ENCODE measurements at places on chromosomes 7 and 10. TPM values are rescaled to one million over a fixed set of nuclear protein-coding genes. Genes with fewer than 3 reads are reported as not detected.

GRCh38 chr7:44964384-44964830, 14.4 kb downstream of the MYO1G start:
- no peak for DNase-seq

- no peak for DNase-seq
Observed at GRCh38 chr7:133359449-133359848, 106.6 kb downstream of the EXOC4 start.

DNA sequence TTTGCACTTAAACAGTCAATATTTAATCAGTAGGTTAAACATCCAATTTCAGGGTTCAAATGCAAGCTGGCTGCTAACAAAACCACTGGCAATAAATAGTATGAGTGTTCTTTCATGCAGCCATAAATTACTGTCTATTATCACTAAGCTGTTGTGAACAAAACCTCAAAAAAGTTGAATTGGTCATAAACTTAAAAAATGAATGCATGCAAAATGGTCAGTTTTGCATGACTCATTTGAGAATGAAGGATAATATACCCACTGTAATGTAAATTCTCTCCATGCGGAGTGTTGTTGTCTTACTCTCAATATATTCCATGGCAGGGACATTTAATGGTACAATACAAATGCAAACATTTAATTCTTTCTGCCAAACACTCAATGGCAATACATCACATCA, 226.4 kb downstream of the MAGI2 start:
- DNase-seq = no peak

DNA sequence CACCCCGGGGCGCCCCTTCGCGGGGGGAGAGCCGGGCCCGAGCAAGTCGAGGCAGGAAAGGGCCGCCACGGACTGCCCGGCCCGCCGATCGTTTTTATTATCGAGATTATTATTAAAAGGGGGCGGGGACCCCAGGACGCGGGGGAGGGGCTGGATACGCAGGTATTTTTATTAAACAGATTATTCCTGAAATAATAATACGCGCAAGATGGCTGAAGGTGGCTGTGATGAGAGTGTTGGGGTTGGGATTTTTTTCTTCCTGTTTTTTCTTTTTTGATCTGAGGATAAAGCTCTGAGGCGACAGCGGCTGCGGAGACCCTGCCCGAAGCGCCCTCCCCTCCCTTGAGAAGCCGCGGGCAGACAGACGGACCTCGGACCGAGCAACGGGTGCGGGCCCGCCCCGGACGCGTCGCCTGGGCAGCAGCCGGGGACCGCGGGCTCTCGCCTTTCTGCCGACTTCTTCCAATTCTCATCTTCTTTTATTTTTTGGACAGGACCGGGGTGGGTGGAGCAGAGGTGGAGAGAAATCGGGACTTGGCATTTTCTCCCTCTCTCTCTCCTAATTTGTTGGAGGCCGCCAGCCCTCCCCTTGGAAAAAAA, 1.4 kb upstream of the TRIM8 start:
- DNase-seq = peak; percentile 61

GRCh38 chr10:326350-326749, 191.1 kb downstream of the ZMYND11 start:
- no peak for DNase-seq

GRCh38 chr7:155692317-155692716, 47.9 kb downstream of the RBM33 start:
- DNase-seq = no peak

GRCh38 chr7:120760050-120760449, 97.9 kb downstream of the TSPAN12 start:
- no peak for DNase-seq

DNA sequence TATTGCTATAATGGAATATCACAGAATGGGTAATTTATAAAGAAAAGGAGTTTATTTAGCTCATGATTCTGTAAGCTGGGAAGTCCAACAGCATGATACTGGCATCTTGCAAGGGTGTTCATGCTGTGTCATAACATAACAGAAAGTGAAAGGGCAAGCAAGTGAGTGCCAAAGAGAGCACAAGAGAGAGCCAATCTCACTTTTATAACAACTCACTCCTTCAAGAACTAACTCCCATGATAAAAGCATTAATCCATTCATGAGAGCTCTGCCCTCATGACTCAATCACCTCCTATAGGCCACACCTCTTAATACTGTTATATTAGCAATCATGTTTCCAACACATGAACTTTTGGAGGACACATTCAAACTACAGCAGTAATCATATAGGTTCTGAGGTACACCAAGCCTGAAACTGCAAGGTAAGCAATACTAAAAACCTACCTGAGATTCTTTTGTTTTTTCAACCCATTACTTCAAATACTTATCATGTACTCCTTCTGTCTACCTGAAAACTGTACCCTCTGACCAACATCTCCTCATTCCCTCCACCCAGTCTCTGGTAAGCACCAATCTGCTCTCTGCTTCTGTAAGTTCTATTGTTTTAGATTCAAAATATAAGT, 219.7 kb downstream of the MTERF1 start:
- DNase-seq = no peak

DNA sequence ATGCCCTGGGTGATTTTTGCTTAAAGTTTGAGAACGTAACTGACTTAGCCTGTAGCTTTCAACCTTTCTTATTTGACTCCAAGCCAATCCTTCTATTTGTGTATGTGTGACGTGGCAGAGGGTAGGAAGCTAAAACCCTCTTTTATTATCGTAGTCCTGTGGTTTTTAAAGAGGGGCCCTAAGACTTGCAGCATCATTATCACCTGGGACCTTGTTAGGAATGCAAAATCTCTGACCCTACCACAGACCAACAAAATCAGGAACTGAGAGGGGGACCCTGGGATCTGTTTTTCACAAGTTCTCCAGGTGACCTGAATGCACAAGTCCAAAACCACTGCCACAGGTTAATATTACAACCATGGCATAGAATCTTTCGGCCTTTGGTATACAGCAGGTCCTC, 80.1 kb downstream of the OSBPL3 start:
- DNase-seq = no peak

- no peak for DNase-seq
Observed at GRCh38 chr7:128172151-128172550, 68.9 kb upstream of the LEP start.

The TNPO3 gene
- 38.9 TPM for total RNA-seq

GRCh38 chr7:150803161-150803860, 2.7 kb downstream of the TMEM176A start:
- no peak for DNase-seq

The HGF gene
- 18.4 TPM for total RNA-seq

The FEZF1 gene
- not detected for total RNA-seq

GRCh38 chr10:96073722-96074121, 30.3 kb downstream of the CCNJ start:
- DNase-seq = no peak

DNA sequence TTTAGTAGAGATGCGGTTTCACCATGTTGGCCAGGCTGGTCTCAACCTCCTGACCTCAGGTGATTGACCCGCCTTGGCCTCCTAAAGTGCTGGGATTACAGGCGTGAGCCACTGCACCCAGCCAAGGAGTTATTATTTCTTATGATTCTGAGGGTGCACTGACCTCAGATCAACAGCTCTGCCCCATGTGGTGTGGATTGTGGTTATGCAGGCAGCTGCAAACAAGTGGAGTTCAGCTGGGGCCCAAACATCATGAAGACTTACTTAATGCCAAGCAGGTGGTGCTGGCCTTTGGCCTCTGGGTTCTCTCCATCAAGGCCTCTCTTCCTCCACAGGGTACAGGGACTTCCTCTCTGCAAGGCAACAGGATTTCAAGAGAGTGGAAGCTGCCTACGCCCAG, 45.1 kb upstream of the OPTN start:
- DNase-seq = no peak

The CRYGN gene
- not detected for total RNA-seq

DNA sequence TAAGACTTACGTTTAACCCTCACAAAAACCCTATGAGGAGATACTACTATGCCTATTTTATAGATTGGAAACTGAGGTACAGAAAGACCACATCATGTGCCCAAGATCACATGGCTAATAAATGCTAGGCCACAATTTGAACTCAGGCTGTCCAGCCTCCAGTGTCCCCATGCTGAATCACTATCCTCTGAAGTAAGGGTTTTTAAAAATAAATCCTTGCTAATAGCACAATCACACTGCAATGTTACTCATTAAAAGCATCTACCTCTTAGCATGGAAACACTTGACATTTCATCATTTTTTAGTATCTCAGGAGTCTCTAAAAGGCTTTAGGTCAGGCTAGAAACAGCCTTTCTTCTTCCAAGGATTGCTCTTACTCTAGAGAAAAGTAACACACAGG, 50.0 kb upstream of the PPP1R3C start:
- no peak for DNase-seq

The ING3 gene
- total RNA-seq = 14.0 TPM

The EN2 gene
- under 0.01 TPM for total RNA-seq

- no peak for DNase-seq
Observed at GRCh38 chr10:60419249-60419648, 29.6 kb upstream of the ANK3 start.

The SPDYE8 gene
- total RNA-seq = not detected

DNA sequence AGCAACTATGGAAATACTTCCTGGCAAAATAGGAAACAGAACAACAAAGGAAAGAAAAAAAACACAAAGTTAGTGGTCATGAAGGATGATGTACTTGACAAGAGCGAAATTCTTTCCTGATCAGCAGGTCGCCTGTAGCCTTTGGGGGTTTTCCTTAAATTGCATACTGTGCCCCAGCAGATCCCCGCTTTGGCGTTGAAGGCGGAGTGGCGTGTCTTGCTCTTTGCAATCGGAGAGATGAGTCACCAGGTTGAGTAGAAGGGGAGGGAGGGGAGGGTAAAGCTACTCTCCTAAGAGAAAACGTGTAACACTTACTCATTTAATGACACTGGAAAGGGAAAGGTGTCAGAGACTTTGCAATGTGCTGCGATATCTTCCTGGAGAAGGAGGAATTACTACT, 587.2 kb downstream of the SORCS1 start:
- no peak for DNase-seq

- no peak for DNase-seq
Observed at GRCh38 chr10:132970641-132971438, 28.5 kb upstream of the CFAP46 start.

DNA sequence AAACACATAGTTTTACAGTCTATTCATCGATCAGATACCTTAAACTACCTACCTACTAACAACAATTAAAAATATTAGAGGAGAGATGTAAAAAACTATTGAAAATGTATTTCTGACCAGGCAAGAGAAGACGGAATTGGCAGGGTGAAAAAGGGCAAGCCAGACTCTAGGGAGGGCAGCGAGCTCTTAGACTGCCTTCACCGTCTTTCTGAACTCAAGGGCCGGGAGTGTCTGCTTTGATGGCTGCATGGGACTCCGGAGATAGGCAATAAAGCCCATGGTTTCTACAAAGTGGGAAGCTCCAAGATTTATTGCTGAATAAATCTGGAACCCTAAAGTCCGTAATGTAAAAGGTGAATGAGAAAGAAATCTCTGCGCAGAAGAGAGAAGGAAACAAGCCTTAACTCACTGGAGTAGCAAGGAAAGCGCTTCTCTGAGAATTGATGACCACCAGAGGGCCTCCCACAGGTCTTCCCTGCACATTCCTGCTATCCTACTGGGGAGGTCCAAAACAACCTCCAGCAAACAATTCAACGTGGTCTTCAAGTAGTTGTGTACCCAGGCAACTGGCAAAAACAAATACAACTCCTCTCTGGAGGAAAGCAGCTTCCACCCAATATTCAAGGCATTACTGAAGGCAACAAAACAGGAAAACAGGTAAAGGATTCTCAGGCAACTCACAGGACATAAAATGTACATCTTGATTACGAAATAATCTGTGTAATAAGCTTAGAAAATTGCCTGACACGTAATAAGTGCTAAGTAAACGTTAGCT, 181.3 kb downstream of the SDK1 start:
- DNase-seq = peak; percentile 39

GRCh38 chr7:36155811-36156361, 2.8 kb downstream of the EEPD1 start:
- DNase-seq = peak; percentile 40

The POT1 gene
- total RNA-seq = 11.5 TPM

GRCh38 chr7:92028686-92029085, 88.0 kb downstream of the AKAP9 start:
- no peak for DNase-seq

DNA sequence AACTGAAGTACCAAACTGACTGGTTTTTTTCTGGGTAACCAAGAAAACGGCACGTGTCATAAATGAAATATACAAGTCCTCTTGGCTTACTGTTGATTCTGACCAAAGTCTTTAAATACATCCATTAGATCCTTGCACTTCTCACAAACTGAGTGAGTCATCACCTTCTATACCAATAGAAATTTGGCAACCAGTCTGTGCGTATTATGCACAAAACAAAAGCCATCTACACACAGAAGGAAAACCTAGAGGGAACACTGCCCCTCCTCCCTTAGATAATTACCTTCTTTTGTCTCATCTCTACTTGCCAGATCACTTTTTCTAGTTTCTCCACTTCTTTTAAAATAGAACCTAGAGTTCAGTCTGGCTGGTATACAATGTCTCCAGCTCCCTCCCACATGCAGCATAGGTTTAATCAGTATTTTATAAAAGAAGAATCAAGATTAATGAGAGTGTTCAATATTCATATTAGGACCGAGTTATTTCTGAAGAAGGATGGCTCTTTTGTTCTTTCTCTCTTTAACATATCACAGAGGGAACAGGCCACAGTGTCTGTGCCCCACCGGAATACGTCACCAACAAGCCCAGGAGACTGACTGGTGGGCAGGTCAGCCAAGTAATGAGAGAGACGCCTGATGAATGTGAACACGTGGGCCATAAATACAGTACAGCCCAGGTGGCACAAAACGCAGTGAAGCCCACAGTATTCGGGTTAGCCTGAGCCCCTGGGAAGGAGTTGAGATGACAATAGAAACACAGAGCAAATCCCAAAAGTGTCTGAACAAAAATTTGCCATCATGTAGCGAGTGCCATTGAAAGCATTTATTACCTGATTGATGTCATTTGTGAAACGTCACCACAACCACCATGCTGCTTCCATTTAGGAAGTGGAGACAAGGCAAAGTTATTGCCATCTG, 91.3 kb downstream of the KIAA1549 start:
- DNase-seq = no peak

DNA sequence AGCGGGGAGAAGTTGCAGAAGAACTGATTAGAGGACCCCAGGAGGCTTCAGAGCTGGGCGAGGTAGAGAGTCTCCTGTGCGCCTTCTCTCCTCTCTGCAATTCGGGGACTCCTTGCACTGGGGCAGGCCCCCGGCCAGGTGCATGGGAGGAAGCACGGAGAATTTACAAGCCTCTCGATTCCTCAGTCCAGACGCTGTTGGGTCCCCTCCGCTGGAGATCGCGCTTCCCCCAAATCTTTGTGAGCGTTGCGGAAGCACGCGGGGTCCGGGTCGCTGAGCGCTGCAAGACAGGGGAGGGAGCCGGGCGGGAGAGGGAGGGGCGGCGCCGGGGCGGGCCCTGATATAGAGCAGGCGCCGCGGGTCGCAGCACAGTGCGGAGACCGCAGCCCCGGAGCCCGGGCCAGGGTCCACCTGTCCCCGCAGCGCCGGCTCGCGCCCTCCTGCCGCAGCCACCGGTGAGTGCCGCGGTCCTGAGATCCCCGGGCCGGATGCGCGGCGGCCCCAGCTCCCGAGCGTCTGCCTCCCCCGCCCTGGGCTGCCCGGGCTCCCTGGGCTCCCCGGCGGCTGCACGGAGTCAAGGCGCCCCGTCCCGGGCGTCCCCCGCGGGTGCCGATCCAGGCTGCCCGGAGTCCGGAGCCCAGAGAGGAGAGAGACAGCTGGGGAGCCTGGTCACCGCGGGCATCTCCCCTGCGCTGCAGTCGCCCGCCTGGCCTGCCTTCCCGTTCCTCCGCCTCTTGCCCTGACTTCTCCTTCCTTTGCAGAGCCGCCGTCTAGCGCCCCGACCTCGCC, at the start of gene PLAU:
TSS of gene PLAU (plus strand) at position 369 of the 789 bp plus-strand sequence. CDS start 424 bp downstream, outside the sequence.
- DNase-seq = no peak

The LIPN gene
- total RNA-seq = 0.25 TPM

Measured in liver (tissue), 10 donors.